Activated CD8-positive, alpha-beta memory T cell treated with anti-CD3 and anti-CD28 coated beads for 1 hour (primary cell): ENCODE measurements at places on chromosomes 6 and 20.

GRCh38 chr6:110609101-110609500 lies 132.7 kb upstream of the SLC22A16 start:
- DNase-seq, result no peak

DNA sequence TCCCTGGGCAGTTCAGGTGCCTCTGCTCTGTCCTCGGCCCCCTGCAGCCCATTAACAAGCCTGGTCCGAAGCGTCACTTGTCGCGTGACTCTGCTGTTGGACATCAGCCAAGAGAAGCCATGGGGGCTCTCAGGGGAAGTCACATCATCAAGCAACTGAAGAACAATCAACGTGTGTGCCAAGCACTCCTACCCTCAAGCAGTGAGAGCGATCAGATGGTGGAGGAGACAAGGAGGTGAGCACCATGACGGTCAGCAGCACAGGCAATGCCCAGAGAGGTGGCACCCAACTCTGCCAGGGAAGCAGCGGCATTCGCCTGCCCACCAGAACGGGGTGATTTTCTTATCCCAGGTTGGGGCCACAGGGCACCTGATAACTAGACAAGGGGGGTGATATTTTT lies 132.7 kb downstream of the AGPAT4 start:
- no peak for DNase-seq

GRCh38 chr6:44234101-44235025 lies 11.0 kb downstream of the SLC29A1 start:
- no peak for DNase-seq

- no peak for DNase-seq
Observed at GRCh38 chr20:288956-289692, 1.4 kb downstream of the C20orf96 start.

- DNase-seq, result no peak
Observed at GRCh38 chr6:34795836-34796425, 4.0 kb downstream of the BLTP3A start.

DNA sequence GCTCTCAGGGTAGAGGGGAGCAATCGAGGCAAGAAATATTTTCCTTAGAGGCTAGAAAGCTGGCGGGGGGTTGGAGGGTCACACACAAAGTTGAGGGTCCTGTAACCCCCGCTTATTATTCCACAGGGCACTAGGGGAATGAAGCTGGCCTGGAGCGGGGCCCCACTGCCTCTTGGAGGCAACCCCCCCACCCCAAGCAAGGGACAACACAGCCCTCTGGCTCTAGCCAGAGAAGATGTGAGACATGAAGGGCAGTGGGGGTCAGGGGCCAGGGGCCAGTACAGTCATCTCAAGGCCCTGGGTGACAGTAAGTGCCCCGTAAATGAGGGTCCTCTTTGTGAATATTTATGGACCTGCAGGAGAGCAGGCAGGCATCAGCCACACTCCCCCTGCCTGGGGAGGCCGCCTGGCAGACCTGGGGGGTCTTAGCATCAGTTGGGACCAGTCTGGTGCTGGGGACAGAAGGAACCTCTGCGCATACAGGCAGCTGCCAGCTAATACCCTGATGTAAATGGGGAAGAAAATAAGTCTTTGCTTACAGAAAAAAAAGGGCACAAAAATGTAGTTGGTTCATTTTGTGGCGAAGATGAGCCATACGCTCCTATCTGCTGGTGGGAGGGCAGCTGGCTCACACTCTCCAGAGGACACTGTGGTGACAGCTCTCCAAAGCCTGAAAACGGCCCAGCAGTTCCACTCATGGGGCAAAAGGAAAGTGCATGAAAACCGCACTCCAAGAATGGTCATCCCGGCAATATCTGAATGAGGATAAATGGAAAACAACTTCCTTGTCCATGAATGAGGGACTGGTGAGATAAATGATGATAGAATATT lies 21.9 kb downstream of the SPATA2 start:
- no peak for DNase-seq

DNA sequence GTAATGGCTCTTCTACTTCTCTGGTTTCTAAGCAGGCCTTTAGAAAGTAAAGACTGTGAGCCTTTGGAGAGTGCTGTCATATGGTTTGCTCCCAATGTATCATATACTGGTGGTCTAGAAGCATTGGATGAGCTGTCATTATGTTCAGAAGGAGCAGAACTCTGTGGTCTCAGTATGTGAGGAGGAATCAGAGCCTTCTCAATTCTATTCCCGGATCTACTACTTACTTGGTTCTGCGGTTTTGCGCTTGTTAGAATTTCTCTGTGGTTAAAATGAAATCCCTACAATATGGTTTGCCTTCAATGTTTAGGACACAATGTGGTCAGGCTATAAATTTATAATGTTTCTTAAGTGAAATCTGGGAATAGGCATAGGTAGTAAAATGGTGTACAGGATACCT lies 64.6 kb downstream of the RWDD2A start:
- no peak for DNase-seq

GRCh38 chr6:70636596-70636995 lies 31.1 kb upstream of the SMAP1 start:
- no peak for DNase-seq

DNA sequence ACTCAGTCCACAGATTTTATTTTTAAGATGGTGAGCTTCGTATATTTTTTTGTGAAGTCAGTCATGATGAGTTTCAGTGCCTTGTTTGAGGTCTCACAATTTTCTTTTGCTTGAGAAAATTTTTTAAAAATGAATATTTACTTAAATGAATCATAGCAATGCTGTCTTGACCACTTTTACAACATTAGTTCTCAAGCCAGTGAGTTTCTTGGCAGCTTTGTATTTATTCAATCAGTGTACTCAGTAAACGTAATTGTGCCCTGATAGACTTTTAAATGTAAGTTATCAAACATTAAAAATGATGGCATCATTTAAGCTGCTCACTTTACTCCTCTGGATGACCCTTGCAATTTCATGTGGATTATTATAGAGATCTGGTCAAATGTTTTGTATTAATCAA lies 261.4 kb downstream of the KHDC1L start:
- DNase-seq, result no peak

DNA sequence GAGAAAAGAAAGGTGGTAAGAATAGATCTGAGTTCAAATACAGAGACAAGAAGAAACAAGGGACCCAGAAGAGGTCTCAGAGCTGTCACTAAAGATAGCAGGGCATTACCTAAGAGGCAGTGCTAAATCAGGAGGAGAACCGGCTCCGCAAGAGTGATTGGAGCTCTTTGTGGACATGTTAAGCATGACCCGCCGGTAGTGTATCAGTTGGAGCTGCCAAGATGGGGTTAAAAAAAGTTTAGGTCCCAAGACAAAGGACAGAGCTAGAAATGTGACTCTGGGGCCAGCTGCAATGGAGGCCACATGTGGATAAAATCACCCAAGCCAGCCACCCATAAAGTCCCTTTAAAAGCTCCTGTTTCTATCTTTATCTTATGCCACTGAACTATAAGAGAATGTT lies 93.4 kb downstream of the MBOAT1 start:
- DNase-seq, result no peak

DNA sequence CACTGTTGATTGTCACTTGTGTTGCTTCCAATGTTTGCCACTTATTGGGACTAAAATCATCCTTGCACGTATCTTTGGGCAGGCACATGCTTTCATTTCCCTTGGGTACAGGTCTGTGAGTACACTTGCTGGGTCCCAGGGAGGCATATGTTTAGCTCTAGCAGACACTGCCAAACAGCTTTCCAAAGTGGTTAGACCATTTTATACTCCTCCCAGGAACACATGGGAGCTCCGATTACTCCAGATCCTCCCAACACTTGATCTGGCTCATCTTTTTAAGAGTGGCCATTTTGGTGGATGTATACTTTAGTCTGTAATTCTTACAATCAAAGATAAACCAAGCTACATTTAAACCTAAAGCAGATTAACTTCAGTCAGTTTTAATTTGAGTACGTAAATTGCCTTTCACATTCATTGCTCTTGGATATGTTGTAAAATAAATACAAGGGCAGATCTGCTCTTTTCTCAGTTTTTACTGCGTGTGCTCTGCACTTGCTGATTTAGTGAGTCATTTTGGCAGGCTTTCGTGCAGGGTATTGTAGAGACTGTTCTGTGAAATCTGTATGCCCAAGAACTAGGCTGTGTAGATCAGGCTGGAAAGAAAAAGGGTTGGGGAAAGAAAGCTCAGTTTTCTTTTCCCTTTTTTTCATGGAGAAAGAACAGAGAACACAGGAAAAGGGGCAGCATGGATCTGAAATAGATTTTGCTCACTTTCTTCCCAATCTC lies 19.5 kb downstream of the SLC22A1 start:
- DNase-seq, result no peak

DNA sequence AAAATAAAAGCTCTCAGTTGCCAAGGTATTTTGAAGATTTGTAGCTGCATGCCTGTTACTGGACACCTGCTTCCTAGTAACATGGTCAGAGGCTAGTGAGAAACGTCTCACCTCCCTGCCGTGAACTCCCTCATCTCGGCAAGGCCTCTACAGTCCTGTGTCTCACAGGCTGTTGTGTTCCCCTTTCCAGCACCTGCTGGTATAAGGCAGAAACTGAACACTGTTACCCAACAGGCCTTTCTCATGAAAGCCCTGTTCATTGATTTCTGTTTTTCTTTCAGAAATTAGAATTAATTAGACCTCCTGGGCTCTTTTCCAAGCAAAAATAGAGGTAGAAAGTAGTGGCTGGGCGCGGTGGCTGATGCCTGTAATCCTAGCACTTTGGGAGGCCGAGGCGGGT lies 17.6 kb upstream of the SRSF3 start:
- no peak for DNase-seq

- DNase-seq, result peak; percentile 20
Observed at GRCh38 chr6:134436281-134436815, 118.4 kb upstream of the SGK1 start.

DNA sequence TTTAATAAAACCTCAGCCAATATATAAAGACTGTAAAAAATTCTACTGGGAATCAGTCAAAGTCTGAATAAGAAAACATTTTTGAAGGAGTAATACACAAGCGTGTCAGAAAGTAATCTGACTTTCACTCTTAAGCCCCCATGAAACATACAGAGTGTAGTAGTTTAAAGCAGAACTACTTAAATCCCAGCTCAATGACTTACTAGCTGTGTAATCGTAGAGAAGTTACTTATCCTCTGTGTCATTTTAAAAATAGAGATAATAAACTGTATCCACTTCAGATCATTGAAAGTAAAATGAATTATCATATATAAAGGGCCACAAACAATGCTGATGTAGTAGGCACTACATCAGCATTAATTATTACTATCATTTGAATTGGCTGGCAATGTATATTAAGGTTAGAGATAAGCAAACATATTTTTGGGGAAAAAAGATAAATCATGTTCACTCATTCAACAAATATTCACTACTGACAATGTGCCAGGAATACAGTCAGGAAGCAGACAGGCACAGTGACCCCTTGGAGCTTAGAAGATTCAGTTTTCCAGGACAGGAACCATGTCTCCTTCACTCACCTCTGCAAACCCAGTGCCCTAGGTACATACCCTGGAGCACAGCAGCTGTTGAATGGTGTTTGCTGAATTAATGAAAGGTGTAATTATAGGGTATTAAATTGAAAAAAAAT lies 14.4 kb downstream of the REPS1 start:
- no peak for DNase-seq

DNA sequence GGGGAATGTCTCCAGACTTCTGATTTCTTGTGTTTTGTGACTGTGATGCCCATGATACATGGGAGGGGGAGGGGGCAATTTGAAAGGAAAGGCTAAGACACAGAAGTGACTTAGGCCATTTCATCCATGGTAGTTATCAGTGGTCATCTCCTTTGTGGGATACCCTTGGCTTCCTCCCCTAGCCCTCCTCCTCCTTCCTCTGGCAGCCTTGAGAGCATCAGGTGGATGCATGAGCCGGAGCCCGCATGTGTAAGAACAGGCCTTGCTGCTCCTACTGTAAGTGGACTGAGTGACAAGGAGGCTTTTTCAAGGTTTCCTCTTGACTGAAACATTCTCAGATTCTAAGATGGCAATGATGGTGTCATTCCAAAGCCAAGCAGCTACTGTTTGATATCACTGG lies 874 bp downstream of the CD83 start:
- DNase-seq, result no peak

- DNase-seq, result no peak
Observed at GRCh38 chr6:3343089-3343883, 84.5 kb downstream of the PSMG4 start.

DNA sequence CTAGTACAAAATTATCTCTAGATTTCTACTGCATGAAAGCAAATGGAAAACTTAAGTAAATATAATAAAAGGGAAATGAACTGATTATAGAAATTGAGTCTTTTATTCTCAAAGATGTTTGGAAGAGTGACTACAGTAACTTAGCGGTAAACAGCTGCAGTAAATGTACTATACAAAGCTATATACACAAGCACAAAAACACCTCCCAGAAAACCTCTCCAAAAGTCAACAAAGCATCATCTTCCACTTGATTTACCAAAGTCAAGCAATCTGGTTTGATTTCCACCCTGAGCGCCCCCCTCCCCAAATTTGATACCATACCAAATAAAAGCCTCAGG lies 142.1 kb upstream of the SHLD1 start:
- no peak for DNase-seq

DNA sequence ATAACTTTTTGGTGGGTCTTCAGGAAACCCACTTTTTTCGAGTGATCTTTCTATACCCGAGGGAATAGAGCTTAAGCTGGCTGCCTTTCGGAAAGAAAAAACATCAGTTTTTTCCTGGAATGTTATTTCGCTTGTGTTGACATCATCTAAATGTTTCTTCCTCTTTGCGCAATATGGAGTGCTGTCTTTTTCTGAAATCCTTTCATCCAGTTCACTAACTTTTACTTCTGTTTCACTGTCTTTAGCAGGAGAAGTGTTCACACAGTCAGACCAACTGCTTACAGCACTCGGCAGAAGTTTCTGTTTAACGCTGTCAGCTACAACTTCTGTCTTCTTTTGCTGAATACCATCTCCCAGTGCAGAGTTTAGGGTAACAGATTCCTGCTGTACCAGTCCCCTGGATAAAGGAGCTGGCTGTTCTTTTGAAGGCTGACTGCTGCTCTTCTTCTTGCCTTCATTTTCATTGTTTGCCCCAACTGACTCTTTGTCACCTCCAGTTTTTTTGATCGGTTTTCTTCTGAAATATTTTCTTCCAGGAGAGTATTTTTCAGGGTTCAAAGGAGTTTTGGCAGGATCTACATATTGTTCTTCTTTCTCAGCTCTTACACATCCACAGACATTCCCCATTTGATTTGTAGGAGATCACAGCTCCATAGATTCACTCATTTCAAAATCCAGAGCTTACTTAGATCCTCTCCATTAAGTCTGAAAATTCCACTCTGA lies 50.0 kb upstream of the DST start:
- DNase-seq, result no peak

DNA sequence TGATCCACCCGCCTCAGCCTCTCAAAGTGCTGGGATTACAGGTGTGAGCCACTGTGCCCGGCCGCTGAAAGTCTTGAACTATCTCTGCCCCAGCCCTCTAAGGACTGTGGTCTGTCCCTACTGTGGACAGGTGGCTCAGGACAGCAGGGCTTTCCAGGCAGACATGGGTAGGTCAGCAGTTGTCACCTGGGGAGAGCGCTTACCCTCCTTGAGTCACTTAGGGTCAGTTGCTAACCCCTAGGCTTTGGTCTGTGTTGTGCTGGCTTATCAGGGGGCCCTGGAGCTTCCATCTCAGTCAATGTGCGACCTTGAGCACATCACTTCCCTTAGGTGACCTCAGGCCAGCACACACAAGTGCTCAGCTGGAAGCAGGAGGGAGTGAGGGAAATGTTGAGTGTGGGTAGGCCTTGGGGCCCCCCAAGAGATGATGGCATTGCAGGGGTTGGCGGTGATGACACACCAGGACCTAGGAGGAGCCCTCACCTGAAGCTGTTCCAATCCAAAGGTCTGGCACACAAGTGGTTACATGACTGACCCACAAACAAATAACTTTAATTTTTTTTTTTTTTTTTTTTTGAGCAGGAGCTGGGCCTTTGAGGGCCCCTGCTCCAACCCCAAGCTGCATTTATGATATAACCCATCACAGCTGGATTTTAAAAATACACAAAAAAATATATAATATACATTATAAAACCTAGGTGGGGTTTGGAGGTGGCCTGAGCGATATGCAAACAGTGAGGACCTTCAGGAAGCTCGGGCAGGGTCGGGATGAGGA lies 5.1 kb downstream of the RPL10A start:
- no peak for DNase-seq
